ENCODE measurements at places on chromosomes 4 and X.

DNA sequence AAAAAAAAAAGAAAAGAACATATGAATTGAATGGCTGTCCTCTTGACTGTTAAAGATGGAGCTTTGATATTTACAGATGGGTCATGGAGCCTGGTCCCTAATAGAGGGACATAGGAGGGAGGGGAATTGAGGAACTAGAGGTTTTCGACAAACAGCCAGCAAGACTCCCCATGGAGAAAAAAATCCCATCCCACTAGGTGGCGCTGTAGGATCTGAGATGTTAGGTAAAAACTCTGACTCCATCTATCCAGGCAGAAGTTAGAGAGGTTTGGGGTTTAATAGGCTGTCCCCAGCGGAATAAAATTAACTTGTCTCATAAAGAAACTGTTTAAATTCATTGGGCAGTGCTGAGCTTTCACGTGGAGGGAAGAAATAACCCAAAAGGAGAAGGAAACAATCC is 45.9 kb downstream of the HMGB2 start:
- DNase-seq: peak; percentile 50

DNA sequence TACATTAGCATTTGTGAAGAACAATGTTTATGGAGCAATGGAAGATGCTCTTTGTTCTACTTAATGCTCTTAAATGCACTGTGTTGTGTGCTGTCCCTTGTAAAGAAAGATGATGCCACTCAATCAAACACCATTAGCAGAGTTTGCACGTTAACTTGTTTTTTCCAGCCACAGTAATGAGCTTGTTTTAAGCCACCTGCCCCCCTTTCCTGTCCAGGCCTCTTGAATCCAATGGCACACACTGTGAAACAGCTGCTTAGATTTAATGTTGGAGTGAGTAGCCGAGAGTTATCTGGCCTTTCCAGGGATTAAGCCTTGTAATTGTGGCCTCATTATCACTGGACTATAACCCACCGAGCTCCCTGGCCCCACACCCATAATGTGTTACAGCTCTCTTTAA is 86.0 kb downstream of the PAK3 start:
- no peak for DNase-seq

DNA sequence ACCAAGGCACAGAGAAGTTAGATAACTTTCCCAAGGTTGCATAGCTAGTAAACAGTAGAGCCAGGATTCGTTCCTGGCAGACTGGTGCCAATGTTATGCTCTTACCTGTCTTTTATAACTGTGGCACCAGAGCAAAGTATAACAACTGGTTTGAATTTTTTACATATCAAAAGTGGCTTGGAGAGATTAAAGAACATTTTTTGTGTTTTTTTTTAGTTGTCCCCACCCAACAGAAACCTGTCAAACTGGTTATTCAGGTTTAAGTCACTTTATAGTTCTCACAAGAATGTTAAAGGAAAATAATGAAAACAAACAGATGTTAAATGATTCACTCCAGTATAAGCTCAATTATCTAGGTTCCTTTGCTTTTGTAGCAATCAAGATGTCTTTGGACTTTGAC is 15.6 kb upstream of the FAM47E start:
- DNase-seq: no peak

GRCh38 chrX:102580891-102581290 is 18.4 kb upstream of the ARMCX5 start:
- DNase-seq: peak; percentile 26

DNA sequence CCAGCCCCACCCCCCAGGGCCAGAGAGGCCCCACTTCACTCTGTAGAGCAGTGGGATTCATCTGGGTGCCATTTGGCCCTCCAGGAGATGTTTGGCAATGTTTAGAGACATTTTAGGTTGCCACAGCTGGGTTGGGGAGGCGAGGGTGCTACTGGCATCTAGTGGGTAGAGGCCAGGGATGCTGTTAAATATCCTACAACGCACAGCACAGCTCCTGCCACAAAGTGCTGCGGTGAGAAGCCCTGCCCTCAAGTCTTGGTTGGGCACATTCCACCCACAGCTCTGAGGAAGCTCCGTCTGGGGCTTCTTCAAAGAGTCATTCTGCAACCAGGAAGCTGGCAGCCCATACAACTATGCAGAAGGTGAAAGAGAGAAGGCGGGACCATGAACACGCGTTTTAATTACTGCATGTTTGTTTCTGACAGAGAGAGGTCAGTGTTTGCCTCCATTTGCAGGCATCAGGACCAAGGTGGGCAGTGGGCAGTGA is 48.1 kb upstream of the FAM9C start:
- no peak for DNase-seq

DNA sequence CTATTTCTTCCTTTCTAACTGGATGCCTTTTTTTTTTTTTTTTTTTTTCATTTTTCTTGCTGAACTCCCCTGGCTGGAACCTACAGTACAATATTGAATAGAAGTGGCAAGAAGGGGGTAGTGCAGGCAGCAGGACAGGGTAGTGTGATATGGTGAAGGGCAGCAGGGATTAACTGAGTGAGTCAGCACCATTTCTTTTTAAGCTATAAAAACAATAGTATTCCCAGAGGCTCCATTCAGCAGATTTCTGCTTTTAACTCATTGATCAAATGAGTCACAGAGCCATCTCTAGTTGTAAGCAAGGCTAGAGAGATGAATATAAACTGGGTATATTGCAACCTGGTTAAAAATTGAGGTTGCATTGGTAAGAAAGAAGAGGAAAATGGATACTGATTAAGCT is 53.6 kb upstream of the SETD7 start:
- DNase-seq: no peak

DNA sequence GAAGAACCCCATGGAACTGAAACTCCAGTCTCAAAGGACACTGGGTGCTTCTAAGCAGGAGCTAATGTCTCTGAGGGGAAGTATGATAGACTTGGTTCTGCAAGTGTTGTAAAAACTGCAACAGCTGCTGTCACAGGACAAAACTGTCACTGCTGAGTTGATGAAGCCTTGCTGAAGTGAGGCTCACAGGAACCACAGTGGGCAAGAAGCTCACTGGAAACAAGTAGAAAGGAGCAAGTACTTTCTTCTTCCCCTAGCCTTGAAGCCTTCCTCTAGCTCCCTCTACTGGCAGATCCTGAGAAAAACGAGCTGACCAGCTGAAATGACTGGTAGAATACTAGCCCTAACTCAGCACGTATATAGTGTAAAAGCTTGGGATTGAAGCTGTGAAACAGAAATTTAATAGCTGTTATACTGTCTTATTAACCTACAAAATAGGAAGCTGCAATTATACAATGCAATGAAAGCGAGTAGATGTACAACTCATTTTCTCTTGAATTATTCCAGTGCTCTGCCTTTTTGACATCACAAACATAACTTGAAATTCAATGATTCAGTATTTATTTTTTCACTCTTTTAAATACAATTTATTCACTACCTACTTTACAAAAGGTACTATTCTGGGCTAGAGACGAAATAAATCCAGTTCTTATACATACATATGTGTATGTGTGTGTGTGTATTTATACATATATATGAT is 91.4 kb downstream of the GABRB1 start:
- peak; percentile 44 for DNase-seq
